NCI-H345 (cell line): ENCODE measurements at places on chromosomes 12 and 14.
A peak's percentile ranks its signal among the peaks of the same experiment; 100 is the strongest.

DNA sequence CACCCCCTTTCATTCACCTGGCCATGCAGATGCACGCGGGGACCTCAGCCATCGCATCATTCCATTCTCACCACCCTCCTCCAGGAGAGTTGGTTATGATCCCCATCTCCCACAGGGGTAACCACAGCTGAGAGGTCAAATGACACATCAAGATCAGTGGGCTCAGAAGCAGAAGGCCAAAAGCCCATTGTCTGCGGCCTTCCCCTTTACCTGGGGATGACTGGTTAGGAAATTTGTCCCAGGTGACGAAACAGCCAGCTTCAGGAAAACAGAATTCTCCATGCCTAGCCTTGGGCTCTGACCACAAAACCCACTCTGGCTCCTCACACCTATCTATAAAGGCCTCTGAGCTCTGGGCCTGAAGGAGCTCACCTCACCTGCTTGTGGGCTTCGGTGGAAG, 36.1 kb downstream of the ZFP36L1 start:
- DNase-seq, result no peak

GRCh38 chr14:33127531-33127930, 188.9 kb downstream of the NPAS3 start:
- no peak for DNase-seq

- no peak for DNase-seq
Observed at GRCh38 chr14:56891226-56891625, 80.9 kb upstream of the OTX2 start.

GRCh38 chr14:90554341-90554740, 157.5 kb downstream of the CALM1 start:
- peak; percentile 75 for DNase-seq
